ENCODE measurements at places on chromosomes 5 and 9.

- no peak for DNase-seq
Measured at GRCh38 chr9:121998513-121999049, 94.5 kb downstream of the TTLL11 start.

GRCh38 chr9:99216073-99216472 lies 5.7 kb downstream of the ALG2 start:
- no peak for DNase-seq

DNA sequence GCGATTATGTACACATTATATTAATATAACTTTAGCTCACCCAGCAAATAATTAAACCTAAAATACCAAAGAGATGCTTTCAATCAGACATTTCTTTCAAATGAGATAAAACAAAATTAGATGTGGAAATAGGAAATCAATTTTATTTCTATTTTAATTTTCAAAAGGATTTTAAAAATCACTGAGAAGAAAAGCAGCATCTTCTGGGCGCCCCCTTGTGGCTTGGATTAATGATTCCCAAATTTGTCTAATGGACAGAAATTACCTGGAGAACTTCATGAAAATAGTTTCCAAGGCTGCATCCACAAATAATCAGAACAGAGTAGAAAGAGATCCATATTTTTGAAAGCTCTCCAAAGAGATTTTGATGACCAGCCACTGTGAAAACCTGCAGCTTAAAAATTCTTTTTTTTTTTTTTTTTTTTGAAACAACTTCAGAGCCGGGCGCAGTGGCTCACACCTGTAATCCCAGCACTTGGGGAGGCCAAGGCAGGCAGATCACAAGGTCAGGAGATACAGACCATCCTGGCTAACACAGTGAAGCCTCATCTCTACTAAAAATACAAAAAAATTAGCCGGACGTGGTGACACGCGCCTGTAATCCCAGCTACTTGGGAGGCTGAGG lies 50.9 kb upstream of the CEMIP2 start:
- no peak for DNase-seq

DNA sequence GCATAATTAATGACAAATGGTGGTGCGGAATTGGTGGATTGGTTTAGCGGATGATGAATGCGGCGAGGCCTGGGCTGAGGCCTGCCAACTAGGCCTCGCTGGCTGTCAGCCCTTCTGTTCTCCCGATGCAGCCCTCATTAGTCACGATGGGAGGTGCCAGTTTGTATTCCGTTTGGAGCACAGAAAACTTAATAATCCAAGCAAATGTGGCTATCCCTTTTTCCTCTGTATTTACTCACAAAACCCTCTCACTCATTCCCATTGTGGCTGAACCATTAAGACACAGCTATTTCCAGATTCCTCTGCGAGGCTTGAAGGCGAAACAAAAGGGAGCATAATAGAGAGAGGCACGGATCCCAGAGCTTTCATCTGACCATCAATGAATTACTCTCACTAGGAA lies 114.3 kb downstream of the MVB12B start:
- DNase-seq: no peak

DNA sequence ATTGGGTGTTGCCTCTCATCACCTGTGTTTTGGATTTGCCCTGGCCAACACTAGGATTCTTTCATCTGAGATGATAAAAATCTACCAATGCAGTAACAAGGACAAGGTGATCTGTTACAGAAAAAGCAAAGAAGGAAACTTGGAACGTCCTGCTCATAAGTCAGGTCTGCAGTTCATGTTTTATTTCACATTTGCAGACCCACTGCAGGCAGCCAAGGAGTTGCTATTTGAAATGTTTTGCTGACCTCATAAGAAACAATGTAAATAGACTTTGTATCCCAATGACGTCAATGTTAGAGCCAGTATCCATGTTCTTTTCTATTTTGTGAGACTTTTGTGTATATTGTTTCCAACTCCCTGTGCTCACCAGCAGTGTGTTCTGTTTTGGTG lies 312.9 kb downstream of the DEPDC1B start:
- no peak for DNase-seq

- no peak for DNase-seq
Measured at GRCh38 chr5:73451224-73452130, 2.9 kb upstream of the FOXD1 start.

- DNase-seq: no peak
Measured at GRCh38 chr9:123372766-123373446, 16.9 kb downstream of the CRB2 start.

- DNase-seq: no peak
Measured at GRCh38 chr9:2170722-2171121, 155.6 kb downstream of the SMARCA2 start.

DNA sequence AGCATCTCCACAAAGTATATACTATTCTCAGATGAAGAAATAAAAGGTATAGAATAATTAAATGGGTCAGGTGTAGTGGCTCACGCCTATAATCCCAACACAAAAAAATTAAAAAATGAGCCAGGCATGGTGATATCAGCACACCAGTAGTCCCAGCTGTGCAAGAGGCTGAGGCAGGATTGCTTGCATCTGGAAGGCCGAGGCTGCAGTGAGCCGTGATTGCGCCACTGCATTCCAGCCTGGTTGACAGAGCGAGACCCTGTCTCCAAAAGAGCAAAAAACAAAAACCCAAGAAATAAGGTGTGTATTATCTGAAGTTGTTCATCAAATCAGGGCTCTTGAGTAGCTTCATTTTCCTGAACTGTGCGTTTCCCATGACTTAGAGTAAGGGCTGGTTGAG lies 83.2 kb upstream of the MYO10 start:
- no peak for DNase-seq

DNA sequence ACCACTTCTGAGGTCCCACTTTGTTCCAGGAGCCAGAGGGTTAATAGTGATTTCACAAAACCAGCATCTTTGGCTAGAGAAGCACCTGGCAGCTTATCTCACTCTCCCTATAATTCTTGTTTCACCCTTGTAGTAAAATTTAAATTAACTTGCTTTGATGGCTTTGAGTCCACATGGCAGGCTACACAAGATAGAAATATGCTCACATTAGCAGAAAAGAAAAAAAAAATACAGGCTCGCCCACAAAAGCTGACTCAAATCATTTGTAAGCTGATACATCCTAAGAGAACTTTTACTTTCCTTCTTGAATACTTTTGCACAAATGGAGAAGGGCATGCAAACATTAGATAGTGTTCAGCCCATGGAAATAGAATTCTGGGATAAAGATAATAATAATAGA lies 36.2 kb downstream of the TNFSF15 start:
- DNase-seq: no peak

DNA sequence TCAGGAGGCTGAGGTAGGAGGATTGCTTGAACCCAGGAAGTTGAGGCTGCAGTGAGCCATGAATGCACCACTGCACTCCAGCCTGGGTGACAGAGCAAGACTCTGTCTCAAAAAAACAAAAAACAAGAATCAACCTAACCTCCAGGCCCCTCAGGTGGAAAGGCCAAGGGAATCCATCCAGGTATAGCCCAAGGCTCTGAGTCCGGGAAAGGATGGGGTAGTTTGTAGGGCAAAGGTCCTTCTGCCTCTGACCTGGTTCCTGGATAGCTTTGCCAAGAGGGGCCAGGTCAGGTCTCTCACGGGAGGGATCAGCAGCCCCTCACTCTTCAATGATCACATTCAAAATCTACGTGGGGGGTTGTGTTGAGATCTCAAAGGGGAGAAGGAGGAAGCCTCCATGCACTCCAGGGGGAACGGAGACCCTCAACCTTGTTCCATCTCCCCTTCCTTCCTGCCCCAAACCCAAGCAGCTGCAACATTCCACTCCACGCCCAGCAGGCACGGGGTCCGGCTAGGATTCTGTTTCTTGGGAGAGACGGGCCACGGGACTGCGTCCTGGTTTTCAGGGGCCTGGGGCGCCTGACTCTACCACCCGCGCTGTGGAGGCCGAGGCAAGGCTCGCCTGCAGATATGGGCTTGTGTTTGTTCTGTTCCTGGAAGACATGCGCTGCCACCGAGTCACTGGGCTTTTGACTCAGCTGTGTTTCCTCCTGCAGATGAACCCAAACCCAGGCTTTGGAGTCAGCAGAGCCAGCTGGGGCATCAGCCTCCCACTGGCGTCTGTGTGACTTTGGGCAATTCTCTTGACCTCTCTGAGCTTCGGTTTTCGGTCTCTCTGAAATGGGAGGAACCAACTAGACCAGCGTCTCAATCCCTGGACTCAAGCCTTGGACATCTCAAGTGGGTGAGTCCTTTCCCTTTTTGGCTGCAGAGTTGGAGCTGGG lies 35.5 kb downstream of the PLPP7 start:
- no peak for DNase-seq

DNA sequence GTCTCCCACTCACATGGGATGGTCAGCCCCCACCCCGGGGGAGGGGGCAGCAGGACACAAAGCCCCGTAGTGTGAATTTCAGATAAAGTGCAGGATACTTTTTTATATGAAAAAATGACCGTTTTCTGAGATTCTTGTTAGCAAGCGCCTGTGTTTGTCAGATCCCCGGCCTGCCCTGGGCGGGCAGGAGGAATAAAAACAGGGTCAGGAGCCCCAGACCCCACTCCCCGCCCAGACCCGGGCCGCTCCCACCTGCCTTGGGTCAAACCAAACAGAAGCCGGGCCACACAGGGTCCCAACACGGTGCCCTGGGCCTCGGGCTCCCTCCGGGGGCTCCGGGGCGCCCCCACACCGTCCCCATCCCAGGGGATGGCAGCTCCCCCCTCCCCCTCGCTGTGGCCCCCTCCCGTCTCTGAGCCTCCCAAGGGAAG lies 13.5 kb upstream of the NRARP start:
- no peak for DNase-seq

GRCh38 chr5:6820851-6821479 lies 107.7 kb downstream of the TENT4A start:
- DNase-seq: no peak

GRCh38 chr9:13427587-13427986 lies 148.1 kb upstream of the MPDZ start:
- no peak for DNase-seq

DNA sequence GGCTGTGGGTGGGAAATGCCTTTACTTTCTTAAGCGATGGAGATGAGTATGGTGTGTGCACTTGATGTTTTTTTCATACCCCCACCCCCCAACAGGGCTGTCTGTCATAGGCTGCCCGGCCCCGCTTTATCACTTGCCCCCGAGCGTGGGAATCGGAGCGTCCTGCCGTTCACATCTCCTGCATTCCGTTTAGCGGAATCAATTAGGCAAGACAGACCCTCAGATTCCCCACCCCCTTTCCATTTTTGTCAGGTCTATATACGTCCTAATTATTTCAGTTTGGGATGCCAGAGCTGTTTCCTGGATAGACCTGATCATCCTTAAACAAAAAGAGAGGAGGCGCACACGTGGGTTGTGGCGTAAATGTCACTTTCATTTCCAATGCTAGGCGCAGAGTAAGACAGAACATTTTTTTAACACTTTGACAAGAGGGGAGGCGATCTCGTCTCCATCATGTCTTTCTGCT lies 217.2 kb downstream of the MEF2C start:
- DNase-seq: no peak

DNA sequence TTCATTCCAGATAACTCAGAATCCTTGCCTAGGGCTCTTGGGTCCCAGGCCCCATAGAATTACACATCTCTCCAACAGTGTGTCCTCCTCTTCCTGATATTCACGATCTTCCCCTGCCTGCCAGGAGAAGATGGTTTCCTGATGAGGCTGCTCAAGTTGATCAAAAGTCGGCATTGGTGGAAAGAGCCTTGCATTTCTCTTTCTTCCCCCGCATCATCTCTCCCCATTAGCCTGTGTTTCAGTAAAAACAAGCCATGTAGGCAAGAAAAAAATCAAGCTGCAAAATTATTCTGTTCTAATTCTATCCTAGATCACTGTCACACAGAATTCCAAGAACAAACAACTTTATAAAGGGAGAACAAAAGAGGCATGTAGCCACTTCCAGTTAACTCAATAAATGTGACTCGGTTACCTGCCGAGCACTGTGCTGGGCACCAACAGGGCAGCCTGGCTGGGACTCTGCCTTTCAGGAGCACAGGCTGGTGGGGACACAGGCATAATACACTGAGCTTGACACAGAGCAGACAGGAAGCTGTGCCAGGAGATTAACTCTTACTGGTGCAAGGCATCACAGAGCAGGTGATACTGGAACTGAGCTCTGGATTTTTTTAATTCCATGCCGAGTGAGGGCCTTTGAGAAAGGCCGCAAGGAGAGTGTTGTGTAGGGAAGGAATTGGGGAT lies 25.6 kb downstream of the TMOD1 start:
- no peak for DNase-seq

DNA sequence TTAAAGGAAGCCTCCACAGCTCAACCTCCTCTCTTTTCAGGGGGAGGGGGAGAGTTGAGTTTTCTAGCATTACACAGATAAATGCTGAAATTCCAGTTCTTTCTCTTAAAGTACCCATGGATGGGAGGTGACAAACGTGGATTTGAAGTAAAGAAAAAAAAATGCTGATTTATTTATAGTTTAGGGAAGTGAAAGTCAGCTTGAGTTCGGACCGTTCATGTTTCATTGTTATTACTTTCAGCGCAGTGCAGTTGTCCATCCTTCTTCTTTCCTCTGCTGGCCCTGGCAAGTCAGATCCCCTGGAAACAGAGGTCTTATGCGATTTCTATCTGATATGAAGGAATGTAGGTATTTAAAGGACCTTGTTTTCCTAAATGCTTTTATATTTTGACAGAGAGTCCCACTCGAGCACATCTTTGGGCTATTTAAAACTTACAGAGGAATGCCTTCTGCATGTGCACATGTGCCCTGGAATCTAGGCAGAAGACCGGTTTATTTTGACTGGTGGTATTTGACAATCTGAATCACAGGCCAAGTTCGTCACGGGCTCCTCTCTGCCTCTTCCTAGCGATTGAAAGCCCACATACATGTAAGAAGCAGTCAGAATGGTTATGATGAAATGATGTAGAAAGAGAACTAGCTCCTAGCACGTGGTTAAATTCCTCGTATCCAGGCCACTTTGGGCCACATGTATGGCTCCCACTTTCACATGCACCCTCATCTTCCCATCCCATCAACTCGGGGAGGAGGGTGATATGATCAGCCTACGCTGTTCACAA lies 385.2 kb upstream of the KLF4 start:
- DNase-seq: no peak

- no peak for DNase-seq
Measured at GRCh38 chr9:135116371-135116770, 28.9 kb downstream of the OLFM1 start.

GRCh38 chr9:128438343-128439109 lies 17.3 kb upstream of the ODF2 start:
- DNase-seq: no peak

DNA sequence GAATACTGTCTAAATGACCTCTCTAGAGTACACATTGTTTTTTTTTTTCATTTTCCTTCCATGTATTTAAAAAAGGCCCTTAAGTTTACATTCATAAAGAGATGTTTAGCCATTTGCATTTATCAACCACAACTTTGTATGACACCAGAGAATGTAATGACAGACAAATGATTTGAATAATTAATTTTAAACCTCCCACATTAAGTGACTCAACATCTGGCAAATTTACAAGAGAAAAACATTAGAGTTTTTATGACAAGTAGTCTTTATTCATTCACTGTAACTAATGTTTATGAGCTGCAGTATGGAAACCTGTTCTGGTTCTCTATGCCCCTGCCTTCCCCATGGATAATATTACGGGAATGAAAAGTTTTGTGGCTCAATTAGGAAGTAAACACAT lies 1093.8 kb upstream of the CDH9 start:
- no peak for DNase-seq

GRCh38 chr9:131126059-131126426 lies 657 bp downstream of the NUP214 start:
- no peak for DNase-seq
